ENCODE measurements at places on chromosomes 7 and 10.

DNA sequence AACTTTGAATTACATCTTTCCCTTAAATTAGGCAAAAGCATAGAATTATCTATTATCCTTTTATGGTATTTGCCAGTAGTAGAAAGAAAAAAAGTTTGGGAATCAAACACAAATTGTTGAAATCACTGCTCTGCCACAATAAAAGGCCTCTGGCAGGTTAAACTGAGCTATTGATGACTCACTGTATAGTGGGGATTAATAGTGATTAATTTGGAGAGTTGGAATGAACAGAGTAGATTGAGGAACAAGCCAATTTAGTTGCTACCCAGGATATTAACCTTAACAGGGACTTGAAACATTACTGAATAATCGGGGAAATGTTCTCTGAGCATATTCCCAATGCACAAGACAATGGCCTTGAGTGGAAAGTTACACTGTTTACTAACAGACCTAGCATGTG is 33.1 kb downstream of the MASTL start:
- DNase-seq: no peak

DNA sequence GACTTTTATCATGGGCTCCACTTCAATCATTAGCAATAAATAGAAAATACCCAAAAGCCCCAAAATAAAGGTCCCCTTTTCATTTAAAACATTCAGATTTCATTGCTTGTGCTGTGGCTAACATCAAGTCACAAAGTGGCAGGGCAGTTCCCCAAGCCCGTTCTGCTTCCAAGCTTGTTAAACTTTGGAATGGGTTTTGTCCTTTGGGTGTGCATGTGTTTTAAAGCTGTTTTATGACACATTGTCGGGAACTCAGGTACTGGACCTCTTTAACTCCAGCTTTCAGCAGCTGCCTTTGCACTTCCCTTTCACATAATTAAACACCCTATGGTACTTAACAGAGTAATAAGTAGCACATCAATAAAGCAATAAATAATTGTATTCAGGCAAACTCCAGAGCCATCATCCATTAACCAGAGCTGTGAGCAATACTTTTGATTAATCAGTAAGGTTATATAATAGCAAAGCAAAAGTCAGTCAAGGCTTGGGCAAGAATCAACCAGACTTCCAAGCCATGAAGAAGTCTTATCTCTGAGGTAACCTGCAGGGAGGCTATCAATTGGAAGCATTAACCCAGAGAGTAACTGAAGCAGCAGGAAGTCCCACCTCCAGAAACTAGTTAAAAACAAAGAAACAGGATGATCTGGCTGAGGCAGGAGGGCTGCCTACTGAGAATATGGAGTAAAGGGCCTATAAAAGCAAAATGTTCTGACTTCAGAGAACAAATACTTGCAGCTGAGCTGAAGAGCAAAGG is 56.1 kb upstream of the ARID5B start:
- DNase-seq: no peak

DNA sequence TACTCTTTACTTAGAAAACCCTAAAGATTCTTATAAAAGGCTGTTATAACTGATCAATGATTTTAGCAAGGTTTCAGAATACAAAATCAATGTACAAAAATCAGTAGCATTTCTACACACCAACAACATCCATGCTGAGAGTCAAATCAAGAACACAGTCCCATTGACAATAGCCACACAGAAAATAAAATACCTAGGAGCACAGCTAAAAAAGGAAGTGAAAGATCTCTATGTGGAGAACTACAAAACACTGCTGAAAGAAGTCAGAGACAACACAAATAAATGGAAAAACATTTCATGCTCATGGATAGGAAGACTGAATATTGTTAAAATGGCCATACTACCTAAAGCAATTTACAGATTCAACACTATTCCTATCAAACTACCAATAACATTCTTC is 427.0 kb downstream of the KCNMA1 start:
- no peak for DNase-seq

DNA sequence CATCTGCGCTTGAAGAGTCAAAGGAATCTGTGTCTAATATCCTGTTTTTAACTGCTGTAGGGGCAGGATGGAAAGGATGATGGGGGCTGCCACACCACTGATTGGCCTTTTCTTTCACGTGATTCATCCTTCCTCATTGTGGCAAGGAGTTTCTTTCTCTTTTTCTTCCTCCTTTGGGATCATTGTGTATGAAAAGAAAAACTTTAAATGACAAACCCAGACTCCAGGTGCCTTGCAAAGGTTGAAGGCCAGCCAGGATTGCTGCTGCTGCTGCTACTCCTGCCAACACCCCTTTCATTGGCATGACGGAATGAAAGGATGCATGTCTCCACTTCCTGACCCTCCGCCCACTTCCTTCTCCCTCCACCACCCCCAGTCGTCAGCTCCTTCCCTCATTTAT is 6.5 kb upstream of the OIT3 start:
- no peak for DNase-seq

GRCh38 chr7:28062197-28062991 is 118.2 kb downstream of the JAZF1 start:
- DNase-seq: peak; percentile 83

- DNase-seq: no peak
Measured at GRCh38 chr7:142917447-142917846, 16.1 kb downstream of the TRPV5 start.

- no peak for DNase-seq
Measured at GRCh38 chr7:45176886-45177731, 19.5 kb downstream of the RAMP3 start.

DNA sequence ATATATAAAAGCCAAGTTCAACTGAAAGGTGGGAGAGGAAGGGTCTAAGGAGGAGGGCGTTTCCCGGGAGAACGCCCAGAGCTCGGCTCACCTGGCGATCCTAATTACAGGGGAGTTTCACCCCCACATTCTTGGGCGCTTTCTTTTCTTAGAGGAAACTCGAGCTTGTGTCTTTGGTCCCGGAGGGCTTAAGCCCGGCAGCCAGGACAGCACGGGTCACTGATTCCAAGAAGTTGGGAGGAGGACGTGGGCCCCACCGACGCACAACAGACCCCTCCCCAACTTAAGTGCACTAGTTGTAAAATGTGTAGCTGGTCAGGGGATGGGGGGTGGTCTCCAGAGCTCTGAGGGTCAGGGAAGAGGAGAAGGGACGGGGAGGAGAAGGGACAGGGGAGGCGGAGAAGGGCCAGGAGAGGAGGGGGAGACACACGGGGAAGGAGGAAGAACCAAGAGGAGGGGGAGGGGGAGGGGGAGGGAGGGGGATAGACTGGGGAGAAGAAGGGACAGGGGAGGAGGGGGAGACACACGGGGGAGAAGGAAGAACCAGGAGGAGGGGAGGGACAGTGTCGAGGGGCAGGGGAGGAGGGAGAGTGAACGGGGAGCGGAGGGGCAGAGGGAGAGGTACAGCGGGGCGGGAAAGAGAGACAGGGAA is 874 bp downstream of the BAIAP2L1 start:
- no peak for DNase-seq

- DNase-seq: peak; percentile 73
Measured at GRCh38 chr7:20647908-20648776, 32.7 kb downstream of the ABCB5 start.

- DNase-seq: no peak
Measured at GRCh38 chr10:1552406-1552805, 184.9 kb downstream of the ADARB2 start.

- no peak for DNase-seq
Measured at GRCh38 chr10:69749178-69750010, 52.3 kb upstream of the COL13A1 start.

DNA sequence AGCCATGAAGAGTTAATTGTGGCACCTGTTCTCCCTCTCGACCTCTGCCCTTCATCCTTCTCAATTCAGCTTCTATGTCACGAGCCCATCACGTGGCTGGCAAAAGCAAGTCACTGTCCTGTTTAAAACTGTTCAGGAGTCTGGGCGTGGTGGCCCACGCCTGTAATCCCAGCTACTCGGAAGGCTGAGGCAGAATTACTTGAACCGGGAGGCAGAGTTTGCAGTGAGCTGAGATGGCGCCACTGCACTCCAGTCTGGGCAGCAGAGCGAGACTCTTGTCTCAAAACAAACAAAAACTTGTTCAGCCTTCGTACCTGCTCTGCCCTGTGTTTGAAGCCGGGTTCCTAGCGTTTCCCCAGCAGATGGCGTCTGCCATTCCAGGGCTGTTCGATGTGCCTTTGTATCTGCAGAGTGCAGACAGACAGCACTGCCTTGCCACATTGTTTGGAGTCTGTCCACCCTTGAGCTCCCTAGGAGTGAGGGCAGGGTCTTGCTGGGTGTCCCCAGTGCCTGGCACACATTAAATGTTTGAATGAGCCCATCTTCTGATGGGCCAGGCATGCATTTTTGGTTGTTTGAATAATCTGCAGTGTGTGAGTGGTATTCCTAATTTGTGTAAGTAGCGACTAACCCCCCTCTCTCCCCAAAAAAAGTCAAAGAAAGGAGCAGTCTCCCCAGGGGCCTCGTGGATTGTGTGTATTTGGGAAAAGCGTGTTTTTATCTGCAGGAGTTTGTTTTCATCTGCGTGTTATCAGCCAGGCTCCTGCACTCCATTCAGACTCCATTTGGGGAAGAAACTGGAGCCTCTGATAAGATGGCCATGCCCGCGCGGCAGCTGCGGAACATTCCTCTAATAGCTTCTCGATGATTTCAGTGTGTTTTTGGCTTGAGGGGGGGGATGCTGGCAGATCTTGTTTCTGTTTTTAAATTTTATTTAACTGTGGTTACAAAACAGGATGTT is 61.2 kb downstream of the DNAJB6 start:
- peak; percentile 70 for DNase-seq
